Small intestine (tissue), 16 donors: ENCODE measurements at places on chromosomes 1 and 21. TPM values are rescaled to one million over a fixed set of nuclear protein-coding genes. Genes with fewer than 3 reads are reported as not detected.

DNA sequence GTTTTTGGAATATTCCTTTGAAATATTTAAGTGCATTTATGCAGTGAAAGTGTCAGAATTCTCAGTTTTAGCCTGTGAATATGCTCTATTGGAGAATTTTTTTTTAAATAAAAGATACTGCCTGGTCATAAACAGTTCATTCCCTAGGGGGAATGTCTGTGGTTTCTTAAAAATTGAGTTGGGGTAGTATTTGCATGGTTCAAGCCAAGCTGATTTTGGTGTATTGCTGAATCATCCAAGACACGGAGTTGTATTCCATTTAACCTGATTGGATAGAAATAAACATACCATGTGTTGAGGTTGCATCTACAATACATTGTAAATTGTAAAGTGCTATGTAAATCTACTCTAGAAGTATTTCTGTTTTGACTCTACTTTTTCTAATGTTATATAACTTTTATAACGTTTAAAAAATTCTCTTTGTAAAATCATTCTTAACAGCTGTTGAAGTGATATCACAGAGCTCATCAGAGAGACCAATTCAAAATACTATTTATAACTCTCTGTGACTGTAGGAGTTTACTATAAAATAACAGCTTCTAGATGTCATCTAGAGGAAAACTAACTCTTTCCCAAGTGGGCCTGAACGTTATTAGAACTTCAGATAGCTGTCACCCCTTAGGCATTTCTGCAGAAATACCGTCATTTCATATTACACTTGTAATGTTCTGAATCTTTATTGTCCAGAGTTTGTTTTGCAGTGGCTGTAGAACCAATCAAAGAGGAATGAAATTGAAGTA, 199.1 kb downstream of the USP25 start:
- no peak for DNase-seq

DNA sequence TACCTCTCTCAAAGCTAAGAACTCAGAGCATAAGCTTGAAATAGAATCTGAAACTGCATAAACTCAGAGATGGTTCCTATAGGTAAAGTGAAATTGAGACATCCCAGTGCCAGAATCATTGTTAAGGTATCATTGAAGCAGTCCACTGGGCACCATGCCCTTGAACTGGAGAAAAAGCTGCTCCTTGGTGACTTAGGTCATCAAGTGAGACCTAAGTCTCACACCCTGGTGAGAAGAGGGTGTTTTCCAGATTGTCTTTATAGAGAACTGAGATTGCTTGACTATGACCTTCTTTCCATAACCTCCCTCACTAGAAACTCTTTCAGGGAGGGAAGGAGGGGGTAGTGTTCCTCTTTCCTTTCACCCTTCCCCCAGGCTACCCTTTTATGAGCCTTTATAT, 9.4 kb upstream of the ATP6V1G3 start:
- no peak for DNase-seq

DNA sequence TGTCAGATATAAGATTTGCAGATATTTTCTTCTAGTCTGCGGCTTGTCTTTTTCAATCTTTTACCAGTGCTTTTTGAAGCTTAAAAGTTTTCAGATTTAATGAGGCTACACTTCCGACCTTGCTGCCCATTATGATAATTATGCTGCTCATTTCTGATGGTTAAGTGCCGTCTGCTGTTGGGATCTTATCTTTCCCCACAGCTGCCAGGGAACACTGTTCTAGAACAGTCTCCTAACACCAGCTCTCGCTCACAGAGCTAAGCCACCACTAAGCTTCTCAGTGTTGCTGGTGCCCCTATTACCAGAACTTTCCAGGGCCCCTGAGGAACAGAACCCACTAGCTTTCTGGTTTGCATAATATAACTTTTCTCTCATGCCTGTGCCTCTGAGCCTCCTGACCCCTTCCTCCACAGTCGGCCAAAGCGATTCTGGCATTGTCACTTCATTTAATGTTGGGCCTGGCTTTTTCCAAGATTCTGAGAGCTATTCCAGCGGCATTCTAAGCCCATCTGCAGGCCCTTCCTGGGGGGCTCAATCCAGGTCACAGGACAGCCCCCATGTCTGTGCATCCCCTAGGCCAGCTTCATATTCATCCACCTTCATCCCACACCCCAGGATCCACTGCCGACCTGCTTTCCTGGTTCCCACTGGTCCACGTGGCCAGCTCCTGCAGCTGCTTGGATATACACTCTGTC, 237.0 kb downstream of the PTPRU start:
- no peak for DNase-seq

The TNFRSF8 gene
- polyA plus RNA-seq, result 0.54 TPM

- DNase-seq, result no peak
Measured at GRCh38 chr1:28392027-28392652, 22.6 kb downstream of the PHACTR4 start.

DNA sequence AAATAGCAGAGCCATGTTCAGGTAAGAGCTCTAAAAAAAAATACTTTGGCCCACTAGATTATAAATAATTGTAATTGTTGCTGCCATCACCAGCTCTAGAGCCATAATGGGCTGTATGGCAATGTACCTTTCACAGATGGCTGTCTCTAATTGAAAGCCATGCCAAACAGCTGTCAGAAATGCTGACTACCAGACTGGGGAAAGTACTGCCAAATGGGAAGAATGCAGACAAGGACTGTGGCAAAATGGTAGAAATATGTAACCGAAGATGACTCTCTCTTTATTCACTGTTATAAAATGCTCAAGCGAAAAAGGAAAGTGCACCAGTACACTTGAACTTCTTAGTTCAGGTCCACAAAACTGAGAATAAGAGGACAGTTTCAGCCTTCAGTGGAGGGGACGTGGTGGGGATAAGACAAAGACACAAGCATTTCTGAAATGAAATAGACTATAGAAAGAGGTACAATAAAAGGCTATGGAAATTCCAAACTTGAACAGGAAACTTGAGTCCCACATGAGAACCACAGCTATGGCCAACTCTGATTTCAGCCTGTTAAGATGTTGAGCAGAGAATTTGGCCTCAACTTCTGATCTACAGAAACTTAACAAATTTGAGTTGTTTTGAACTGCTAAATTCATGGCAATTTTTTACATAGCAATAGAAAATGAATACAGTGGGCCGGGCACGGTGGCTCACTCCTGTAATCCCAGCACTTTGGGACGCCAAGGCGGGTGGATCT, 46.5 kb upstream of the LPGAT1 start:
- no peak for DNase-seq

GRCh38 chr1:219419860-219420259, 193.0 kb downstream of the ZC3H11B start:
- DNase-seq, result peak; percentile 36

The ZNF593OS gene
- polyA plus RNA-seq, result 0.50 TPM

DNA sequence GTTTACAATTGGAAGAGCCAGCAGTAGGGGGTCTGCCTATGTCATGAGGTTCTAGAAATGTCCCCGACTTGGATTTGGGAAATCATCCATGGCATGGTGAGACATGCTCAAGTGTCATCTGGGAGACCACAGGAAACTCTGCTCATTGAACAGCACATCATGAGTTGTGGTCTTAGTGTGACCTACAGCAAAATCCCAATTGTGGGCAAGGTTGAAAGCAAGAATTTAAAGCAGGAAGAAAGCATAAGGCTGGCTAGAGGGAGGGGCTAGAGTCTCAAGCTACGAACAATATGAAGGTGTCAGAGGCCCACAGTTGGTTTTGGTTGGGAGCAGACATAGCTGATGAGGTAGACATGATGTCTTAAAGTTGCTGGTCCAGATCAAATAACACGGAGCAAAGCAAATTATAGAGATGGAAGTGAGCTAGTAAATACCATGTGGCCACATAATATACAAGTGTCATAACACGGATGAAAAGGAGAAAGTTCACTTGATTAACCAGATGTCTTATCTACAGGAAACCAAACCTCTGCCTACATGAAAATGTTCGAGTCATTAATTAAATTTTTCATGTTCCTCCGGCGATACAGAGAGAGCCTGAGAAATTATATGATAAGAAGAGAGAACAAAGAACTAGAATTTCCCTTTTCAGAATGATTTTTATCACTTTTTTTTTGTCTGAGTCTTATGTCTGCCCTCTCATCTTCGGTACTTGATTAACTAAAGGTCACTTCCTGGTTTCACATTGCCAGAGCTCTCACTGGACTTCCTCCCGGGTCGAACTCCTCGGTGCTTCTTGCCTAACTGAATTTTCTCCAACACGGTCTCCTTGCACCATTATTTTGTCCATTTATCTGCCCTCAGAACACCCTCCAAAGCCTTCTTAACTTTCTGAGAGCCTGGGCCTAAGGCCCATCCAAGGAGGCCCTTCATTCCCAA, 67.5 kb upstream of the DUSP10 start:
- DNase-seq, result no peak

- no peak for DNase-seq
Measured at GRCh38 chr21:45938811-45939520, 42.6 kb upstream of the COL6A1 start.

The THEMIS2 gene
- 2.2 TPM for polyA plus RNA-seq
